ENCODE measurements at places on chromosomes 12 and 14.

DNA sequence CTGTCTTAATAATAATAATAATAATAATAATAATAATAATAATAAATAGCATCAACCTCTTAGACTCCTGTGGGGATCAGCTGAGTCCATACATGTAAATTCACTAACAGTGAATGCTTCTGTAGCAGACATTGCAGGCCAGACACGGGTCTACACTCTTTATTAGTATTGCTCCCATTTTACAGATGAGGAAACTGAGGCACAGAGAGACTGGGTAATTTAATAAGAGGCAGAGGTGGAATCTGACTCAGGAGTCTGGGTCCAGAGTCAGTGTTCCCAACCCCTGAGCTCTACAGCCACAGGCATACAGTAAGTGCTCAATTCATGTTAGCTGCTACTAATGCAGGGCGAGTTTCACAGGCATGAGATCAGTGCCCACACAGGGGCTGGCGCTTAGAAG is 123.2 kb upstream of the MAP1LC3B2 start:
- no peak for DNase-seq

GRCh38 chr14:36028218-36028617 is 148.3 kb downstream of the PTCSC3 start:
- DNase-seq, result no peak

DNA sequence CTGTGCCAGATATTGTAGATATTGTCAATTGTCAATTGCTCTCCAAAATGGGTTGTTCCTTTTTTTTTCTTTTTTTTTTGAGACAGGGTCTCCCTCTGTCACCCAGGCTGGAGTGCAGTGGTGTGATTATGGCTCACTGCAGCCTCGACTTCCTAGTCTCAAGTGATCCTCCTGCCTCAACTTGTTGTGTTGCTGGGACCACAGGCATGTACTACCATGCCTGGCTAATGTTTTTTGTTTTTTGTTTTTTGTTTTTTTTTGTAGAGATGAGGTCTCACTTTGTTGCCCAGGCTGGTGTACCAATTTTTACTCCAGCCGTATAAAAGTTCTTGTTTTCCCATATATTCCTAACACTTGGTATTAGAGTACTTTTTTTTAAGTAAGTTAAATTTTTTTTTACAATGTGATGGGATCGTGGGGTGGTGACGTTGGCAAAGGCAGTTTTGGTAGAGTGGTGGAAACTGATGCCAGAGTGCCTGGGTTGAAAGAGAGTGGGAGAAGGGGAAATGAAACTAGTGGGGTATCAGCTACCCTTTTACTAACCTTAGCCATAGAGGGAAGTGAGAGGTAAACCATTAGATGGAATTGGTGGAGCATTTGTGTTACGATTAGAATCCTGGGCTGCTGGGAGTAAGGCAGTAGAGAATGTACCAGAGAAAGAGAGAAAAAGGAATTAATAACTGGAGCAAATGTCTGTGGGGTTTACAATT is 33.0 kb upstream of the CFAP54 start:
- DNase-seq, result no peak

DNA sequence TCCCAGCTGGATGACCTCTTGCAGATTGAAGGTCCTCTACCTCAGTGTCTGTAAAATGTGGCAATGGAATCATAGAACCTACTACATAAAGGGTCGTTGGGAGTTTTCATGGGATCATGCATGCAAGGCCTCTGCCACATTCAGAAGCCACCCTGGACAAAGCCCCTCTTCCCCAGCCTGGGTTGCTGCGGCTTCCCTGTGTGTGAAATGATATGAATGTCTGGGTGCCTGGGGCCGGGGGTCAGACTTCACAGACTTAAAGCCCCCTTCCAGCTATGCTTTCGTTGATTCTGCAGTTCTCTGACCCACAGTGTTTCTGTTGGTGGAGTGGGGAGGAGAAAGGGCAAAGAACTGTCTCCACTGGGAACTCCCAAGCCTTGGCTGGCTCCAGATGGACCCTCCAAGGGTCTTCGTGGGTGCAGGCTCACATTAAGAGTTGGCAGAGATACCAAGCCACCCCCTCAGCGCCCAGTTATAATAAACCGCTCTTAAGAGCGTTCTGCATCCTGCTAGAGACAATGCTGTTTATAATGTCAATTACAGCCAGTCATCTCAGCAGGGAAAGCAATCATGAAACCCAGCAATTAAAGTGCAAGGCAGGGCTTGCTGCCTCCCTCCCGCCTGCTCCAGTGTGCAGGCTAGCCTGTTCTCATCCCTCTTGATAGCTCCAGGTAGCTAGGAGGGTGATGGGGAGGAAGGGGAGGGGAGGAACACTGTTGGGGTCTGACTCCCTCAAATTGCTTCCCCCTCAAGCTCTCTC is 210.9 kb upstream of the FKBP4 start:
- DNase-seq, result no peak

- DNase-seq, result no peak
Observed at GRCh38 chr12:109770861-109771670, 57.4 kb downstream of the FAM222A start.

DNA sequence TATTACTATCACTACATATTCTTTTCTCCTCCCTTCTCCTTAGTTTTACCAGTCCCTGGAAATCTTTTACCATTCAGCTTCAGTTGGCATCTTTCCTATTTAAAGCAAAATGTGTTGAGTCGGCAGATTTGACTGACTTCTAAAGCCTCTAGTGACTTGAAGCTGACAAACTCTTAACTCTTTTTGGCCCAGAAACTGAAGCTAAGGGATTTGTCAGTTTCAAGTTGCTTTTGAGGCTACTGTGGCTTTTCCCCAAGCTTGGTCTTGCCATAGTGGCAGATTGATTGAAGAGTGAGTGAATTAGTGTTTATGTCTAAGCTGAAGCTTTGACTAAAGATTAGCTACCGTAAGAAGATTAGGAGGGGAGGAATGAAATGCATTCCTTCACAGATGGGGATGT is 104.0 kb downstream of the ETNK1 start:
- no peak for DNase-seq
